SK-N-SH treated with all-trans-retinoic acid at 6 μM for 48 hours (cell line): ENCODE measurements at places on chromosomes 12 and 14.

- ATAC-seq, result no peak
Measured at GRCh38 chr12:19659501-19659900, 220.2 kb downstream of the AEBP2 start.

GRCh38 chr12:94139816-94140215 is 8.6 kb upstream of the PLXNC1 start:
- ATAC-seq, result no peak

GRCh38 chr12:79547735-79548609 is 142.8 kb downstream of the PAWR start:
- ATAC-seq, result peak; percentile 91

DNA sequence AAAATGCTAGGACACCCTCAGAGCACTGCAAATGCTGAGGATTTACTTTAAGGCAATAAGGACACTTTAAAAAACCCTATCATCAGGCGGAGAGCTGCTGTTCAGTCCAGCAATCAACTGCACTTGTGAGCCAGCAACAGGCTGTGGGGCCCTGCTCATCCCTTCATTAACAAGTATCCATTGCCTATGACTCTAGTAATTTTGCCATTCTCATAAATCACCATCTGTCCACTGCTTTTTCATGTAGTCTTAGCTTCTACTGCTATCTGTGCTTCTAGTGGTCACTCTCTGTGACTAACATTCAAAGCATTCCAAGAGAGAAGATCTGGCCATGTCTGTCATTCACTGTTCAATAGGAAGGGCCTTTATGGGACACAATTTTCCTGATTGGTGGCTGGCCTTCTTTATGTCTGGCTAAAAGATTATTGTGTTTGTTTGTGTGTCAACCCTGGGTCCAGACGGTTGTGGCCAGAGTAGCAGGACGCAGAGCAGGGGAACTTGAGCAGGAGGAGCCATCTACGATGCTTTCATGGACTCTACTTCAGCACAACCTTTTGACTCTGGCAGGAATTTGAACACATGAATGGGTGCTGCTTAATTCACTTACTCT is 3.6 kb upstream of the KRAS start:
- ATAC-seq, result no peak

GRCh38 chr12:122202017-122202416 is 1.5 kb upstream of the B3GNT4 start:
- no peak for ATAC-seq

DNA sequence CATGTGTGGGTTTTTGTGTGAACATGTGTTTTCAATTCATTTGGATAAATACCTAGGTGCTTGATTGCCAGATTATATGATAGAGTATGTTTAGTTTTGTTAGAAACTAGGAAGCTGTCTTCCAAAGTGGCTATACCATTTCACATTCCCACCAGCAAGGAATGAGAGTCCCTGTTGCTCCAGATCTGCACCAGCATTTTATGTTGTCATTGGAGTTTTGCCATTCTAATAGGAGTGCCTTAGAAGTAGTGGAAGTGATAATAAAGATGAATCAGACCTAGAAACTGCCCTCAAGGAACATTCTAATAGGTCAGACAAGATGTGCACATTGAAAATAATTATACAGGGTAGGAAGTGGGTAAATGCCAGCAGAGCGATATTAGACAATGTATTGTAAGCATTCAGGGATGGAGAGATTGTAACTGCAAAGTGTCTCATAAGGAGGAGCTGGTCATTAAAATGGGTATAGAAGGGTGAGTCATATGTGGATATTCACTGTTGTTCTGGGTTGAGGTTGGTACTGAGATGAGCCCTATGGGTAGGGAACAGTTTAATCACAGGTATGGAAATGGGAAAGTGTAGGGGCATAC is 71.4 kb downstream of the MNAT1 start:
- ATAC-seq, result no peak

DNA sequence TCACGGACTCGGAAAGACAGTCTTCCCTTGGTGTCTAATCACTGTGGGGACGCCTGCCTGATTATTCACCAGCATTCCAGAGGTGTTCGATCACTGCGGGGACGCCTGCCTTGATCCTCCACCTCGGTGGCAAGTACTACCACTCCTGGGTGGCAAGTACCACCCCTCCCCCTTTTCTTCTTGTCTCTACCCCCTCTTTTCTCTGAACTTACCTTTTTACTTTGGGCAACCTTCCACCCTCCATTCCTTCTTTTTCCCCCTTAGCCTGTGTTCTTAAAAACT is 12.0 kb upstream of the LGMN start:
- no peak for ATAC-seq

GRCh38 chr12:96395236-96395635 is 5.0 kb downstream of the CDK17 start:
- ATAC-seq, result no peak

GRCh38 chr14:93989939-93990338 is 7.2 kb upstream of the CCDC197 start:
- no peak for ATAC-seq

DNA sequence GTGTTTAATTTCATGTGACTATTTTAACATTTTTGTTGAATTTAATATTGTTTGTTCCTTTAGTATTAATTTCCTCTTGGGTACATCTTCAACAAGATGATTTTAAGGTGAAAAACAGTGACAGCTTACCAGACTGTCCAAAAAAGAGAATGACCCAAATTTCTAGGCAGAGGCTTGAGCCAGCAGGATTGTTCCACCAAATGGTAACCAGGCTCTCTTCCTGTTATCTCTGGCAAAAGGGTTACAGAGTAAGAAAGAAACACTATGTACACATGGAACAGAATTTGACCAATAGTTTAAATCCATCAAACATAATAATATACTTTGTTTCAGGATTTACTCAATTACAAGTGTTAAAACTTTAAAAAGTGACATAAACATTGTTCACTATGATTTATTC is 39.0 kb downstream of the YAF2 start:
- no peak for ATAC-seq

GRCh38 chr12:83700838-83701237 is 1014.1 kb downstream of the TMTC2 start:
- ATAC-seq, result no peak

DNA sequence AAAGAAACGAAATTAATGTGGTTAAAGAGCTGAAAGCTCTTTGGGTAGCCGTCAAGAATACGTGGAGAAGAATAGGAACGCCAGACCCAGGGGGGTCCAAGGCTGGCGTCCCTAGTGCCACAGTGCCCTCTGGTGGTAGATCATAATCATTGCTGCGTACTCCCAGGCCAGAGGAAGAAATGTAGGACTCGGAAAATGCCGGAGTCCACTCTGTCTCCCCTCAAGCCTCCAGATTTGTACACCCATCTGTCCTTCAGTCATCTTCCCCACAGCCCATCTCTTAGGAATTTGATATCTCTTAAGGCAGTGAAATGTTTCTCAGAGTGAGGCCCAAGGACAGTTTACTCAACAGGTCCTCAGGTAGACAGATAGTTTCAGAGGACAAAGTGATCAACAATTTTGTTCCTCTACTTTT is 25.4 kb upstream of the PLEKHG6 start:
- ATAC-seq, result peak; percentile 82

GRCh38 chr14:65255583-65256461 is 153.5 kb upstream of the MAX start:
- ATAC-seq, result peak; percentile 78

GRCh38 chr14:36503771-36504741 is 16.0 kb downstream of the NKX2-1 start:
- no peak; the same call in 1 of the 3 replicates for ATAC-seq

DNA sequence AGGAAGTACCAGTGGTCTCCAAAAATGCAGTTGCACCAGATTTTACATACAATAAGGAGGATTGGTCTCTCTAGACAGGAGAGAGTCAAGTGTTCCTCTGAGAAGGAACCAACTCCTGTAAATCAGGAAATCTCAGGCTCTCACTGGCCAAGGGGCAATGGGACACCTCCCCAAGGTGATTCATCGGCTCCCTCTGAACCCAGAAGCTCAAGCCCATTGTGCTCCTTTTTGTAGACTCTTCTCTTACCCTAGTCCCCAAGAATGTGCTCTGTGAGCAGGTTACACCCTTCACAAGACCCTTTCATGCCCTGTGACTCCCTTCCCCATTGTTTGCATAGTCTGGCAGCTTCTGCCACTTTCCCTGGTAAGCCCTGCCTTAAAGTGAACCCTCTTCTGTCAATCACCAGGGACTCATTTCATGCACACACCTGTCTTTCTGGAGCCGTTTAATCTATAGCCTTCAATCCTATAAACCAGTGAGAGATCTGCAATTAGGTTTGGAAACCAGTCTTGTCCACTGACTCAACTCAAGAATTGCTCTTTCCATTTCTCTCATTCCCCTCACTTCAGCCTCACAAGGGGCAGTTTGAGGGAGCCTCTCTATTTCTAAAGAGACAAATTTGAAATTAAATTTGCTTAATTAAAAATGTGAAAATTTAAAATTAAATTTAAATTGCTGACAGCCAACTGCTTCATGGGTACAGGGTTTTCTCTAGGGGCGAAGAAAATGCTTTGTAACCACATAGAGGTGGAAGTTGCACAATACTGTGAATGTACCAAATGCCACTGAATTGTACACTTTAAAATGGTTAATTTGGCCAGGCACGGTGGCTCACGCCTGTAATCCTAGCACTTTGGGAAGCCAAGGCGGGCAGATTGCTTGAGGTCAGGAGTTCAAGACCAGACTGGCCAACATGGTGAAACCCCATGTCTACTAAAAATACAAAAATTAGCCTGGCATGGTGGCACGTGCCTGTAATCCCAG is 38.3 kb upstream of the LTA4H start:
- ATAC-seq, result no peak

- ATAC-seq, result peak; percentile 11; the same call in 1 of the 3 replicates
Measured at GRCh38 chr12:6768990-6769389, 2.8 kb downstream of the PTMS start.

GRCh38 chr12:95608252-95609033 is 57.2 kb upstream of the USP44 start:
- no peak for ATAC-seq

- ATAC-seq, result no peak
Measured at GRCh38 chr12:1857086-1857485, 36.7 kb downstream of the LRTM2 start.

GRCh38 chr12:49060237-49061156 is at the start of gene KMT2D:
KMT2D (minus strand) TSS chr12:49060794; CDS start chr12:49055324, 5,470 bp downstream.
- peak; percentile 73 for ATAC-seq

- no peak for ATAC-seq
Measured at GRCh38 chr14:95808371-95808770, 68.3 kb upstream of the TUNAR start.

- ATAC-seq, result no peak
Measured at GRCh38 chr12:46794593-46795190, 31.1 kb downstream of the SLC38A4 start.

DNA sequence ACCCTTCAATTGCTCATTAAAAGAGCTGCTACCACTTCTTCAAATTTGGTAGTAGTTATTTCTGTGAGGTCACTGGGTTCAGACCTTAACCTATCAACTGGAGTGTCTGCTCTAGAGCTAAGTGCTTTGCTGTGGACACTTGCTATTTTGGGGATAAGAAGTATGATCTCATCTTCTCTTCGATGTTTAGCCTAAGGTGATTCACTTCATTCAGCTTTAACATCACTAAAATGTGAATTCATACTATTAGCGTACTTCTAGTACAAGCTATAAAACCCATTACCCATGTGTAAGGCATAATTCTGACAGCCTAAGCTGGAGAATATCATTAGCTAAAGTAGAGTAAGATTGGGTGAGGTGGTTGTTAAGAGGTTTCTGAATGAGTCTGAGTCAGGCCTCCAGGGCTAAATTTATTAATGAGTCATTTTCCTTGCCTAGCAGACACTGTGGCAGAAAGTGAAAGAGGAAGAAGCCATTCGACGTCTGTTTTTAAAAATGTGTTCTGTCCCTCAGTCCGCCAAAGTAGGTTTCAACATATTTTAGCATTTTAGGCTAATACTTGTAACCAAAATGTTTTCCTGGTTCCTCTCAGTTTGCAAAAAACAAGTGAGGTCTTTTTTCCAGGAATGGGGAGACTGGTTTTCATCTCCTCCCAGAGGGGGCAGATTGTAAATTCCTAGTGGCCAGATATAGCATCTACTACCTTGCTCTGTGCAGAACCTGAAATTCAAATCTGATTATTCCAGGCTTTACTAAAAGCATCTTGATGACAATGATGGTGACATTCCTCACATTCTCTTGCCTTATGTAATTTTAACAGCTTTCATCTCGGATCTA is 103.6 kb downstream of the SSPN start:
- ATAC-seq, result peak; percentile 98

DNA sequence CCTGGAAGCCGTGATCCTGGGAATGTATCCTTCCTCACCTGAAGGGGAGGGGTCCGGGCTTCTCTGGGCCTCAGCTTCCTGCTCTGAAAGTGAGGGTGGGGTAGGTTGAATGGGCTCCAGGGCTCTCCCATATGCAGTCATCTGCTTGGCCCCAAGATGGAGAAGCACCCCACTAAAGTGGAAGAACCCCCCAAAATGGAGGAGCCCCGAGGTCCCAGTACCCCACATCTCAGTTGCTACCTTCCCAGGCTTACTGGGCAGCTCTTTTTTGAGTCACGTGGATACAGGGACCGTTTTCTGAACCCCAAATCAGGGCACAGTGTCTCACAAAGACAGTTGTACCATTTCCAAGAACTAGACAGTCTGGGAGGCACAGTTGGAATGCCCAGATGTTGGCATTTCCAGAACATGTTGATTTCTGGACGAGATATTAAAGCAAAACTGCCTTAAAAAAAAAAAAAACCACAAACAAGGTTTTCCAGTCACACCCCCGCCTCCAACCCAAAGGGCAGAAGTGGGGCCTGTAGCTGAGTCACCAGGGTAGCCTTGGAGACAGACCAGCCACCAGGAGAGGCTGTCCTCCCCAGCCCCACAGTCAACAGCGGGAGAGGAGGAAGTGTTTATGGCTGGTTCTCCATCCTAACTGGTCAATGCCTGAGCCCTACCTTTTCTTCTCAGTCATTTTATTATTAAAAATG is 12.1 kb downstream of the VASH1 start:
- peak; percentile 89 for ATAC-seq

DNA sequence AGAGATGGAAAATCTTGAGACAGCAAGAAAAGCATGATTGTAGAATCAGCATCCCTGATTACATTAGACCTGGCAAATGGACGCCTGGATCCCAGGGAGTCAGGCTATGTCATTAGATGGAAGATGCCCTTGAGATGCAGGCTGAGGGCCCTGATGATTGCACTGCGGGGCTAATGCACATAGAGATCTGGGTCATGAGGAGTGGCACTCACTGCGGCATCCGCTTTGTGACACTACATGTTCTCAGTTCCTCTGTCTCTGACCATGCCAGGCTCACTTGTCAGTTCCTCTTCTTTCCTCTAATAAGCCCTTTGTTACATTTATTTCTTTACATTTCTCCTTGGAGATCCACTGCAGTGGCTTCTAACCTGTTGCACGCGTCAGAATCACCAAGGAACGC is 70.1 kb upstream of the GPATCH2L start:
- ATAC-seq, result no peak
